ENCODE measurements at places on chromosomes 13 and 19. TPM values are rescaled to one million over a fixed set of nuclear protein-coding genes. Genes with fewer than 3 reads are reported as not detected.

DNA sequence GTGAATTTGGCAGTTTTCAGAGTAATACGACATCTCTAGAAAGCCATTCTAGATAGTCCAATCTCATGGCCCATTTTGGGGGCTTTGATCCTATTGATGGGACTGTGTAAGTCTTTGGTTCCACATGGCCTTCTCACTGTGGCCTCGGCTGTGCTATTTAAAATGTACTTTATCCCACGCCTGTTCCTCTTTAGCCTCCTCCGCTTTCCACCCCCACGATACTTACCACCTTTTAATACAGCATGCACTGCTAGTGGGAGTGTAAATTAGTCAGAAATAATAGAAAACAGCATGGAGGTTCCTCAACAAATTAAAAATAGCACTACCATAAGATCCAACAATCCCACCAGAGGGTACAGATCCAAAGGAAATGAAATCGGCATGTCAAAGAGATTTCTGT is 28.3 kb upstream of the CEBPG start:
- DNase-seq = no peak

DNA sequence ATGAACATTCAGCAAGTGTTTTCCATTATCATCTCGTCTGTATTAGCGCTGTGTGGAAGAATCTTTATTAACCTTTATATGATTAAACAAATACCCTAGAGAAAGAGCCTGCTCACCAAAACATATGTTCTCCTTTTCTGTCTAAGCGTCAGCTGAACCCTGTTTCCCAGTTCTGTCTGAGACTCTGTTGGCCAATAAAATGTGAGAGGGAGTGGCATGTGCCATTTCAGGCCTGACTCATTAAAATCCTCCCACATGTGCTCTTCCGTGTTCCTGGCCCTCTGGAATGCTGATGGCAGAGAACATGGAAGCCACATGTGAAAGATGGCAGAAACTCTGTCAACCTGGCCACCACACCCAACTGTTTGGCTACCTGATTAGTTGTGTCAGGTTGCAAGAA is 181.9 kb upstream of the EDNRB start:
- no peak for DNase-seq

DNA sequence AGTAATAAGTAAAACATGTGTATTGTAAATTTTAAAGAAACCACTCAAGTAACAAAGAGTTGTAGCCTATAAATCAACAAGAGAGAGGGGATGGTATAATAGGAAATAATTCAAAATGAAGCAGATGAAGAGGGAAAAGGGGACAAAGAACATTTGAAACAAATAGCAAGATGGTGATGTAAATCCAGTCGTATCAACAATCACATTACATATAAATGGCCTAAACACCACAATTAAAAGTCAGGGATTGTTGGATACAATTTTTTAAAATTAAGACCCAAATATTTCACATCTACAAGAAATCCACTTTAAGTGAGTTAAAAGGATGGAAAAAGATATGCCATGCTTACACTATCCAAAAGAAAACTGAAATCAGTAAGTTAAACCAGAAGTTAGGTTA is 15.2 kb downstream of the FNDC3A start:
- no peak for DNase-seq

- DNase-seq = no peak
Observed at GRCh38 chr13:75513271-75513670, 24.4 kb downstream of the COMMD6 start.

DNA sequence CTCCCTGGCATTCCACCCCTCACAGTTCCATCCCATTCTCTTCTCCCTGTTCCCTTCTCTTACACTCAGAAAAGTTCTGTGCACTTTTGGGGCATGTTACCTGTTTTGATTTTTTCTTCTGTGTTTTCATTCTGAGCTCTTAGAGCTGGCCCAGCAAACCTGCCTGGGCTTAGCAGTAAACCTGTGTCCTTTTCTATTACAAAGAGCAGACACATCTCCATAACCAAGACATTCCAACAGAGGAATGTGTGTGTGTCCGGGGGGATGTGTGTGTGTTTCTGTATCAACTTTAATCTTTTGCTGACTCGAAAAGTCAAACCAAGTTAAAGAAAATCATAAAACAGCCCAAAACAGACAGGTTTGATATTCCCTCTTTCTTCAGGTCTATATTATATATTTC is 49.1 kb upstream of the SOX21 start:
- no peak for DNase-seq

- DNase-seq = no peak
Observed at GRCh38 chr13:44549476-44549875, 26.7 kb downstream of the TSC22D1 start.

DNA sequence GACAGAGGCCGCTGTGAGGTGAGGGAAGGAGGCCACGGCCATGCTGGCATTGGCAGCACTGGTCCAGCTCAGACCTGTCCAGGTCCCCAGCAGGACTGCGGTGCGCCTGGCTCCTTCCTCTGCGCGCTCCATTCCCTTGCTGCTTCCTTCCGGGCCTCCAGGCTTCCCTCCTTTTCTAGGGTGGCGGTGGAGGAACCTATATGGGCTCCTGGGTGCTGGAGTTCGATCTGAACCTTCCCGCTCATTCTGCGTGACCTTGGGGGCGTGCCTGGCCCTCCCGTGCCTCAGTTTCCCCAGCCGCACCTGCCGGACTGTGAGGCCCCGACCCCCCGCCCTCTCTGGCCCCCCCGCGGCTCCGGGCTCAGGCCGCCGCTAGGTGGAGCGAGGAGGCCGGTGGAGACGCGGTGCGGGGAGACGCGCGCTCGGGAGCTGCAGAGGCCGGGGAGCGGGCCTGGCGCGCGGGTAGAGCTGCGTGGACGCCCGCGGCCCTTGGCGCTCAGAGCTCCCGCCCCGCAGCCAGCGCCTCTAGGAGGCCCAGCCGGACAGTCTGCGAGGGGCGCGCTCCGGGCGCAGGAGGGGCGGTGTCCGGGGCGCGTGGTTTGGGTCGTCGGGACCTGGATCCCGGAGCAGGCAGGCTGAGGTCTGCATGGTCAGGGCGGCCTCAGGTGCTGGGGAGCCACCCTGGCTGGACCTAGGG is 29.9 kb downstream of the EFNA2 start:
- DNase-seq = peak; percentile 40

The DOHH gene
- total RNA-seq = 24.1 TPM

The PLD3 gene
- 993 TPM for total RNA-seq

The ZNF573 gene
- total RNA-seq = 4.6 TPM

The VSTM2B gene
- total RNA-seq = not detected

The NECTIN2 gene
- total RNA-seq = 113 TPM

All from myocyte (in vitro differentiated cells).